Activated CD4-positive, CD25-positive, alpha-beta regulatory T cell treated with anti-CD3 and anti-CD28 coated beads, Interleukin-2, amount 50 U/mL, for 72 hours (primary cell): ENCODE measurements at places on chromosomes 6 and 20.

- no peak for DNase-seq
Observed at GRCh38 chr20:58981628-58982364, 740 bp downstream of the NELFCD start.

DNA sequence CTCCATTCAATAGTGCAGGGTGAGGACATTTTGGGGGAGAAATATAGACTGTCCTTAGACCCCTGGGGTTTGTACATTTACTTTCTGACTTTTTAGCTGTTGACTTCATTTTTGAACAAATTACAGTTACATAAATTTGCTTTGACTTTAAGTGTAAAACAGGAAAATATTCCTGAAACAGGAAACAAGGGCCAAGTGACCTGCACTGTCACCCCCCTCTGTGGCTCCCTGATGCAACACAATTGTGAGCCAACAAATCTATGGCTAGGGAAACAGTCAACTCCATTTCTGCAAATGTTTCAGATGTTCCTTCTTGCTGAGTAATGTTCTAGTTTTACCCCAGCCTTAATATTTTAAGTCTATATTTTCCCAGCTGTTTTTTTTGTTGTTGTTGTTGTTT lies 39.8 kb downstream of the HLA-A start:
- no peak for DNase-seq

DNA sequence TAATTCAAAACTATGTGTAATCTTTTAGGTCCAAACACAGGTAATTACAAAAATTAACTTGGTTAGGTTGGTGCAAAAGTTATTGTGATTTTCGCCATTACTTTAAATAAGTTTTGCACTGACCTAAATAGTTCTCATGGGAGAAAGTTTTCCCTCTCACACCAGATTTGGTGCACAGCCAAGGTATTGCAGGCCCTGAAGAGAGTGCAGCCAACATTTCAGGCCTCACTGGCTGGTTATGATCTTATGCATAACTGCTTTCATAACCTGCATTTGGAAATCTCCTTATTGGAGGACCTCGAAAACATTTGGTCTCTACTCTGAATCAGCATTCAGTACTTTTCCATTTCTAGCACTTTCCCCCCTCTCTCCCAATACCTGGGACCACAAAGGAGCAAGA lies 993.1 kb upstream of the MANEA start:
- no peak for DNase-seq

- no peak for DNase-seq
Observed at GRCh38 chr20:38061109-38061508, 27.6 kb downstream of the RPRD1B start.

DNA sequence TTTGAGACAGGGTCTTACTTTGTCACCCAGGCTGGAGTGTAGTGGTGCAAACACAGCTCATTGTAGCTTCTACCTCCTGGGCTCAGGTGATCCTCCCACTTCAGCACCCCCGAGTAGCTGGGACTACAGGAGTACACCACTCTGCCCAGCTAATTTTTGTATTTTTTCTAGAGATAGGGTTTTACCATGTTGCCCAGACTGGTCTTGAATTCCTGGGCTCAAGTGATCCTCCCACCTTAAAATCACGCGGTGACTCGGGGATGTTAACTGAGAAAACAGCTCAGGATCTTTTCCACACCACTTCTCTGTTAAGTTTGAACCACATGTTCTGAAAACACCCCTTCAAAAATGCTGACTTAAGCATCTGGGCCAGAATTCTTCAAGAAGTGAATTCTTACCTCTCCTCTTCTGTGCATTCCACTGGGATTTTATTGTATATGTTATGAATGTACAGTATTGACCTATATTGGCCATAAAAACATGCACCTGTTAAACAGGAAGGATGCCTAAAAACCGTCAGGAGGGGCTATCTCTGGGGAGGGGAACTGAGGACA lies 72.4 kb downstream of the SYTL3 start:
- no peak for DNase-seq

- no peak for DNase-seq
Observed at GRCh38 chr6:167832497-167833395, 6.0 kb downstream of the AFDN start.

DNA sequence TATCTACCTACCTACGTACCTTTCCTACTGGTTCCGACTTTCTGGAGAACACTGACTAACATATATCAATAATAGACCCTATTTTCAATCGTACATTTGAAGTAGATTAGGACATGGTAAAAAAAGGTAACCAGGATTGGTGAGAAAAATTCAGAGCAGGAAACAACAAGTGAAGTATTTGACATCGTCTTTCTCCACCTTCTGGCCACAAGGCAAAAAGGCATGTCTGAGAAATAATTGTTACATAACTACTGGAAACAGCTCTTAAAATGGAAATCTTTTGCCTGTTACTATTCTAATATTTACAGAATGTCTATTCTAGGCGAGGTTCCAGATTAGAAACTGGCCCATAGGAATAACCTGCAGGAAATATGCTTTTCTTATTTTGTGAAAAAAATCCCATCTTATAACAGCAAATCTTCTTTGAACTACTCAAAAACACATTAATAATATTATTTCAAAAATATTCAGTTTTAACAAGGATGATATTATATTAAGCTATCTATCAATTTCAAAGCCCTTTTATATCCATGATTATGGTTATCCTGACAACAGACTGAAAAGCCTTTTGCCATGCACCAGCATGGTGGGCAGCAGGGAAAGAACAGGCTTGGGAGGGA lies 80.8 kb downstream of the RCAN2 start:
- DNase-seq: no peak

DNA sequence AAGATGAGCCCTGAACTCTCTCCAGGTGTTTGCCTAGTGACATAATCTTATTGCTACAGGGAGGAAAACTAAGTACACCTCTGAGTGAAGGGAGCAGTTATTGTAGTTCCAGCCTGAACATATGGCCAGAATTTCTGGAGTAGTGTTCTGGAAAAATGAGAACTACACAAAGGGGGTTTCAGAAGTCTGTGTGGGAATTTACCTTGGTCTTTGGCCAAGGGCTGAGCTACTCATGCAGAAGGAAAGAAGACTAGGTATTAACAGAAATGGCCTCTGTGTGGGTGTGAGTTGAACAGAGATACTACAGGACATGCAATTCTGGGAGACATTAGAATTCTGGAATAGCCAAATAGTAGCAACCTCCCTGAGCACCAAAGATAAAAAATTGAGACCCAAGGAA lies 1009.7 kb upstream of the GJE1 start:
- no peak for DNase-seq

DNA sequence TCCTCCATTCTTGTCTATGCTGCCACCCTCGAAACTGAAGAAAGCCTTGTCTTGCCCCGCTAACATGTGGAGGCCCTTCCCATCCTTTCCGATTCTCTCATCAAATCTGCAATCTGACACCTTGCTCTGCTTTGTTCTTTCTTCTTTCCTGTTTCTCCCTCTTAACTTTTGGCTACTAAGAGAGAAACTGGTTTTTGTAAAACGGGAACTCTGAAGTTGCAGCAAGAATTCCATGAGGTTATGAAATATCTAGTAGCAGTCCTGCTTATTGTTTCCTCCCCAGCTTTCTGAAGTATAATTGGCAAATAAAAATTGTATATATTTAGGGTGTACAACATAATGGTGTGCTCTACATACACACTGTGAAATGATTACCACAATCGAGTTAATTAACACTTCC lies 80.2 kb downstream of the MAP7 start:
- DNase-seq: no peak

- DNase-seq: no peak
Observed at GRCh38 chr6:84424956-84425355, 197.5 kb upstream of the CEP162 start.

DNA sequence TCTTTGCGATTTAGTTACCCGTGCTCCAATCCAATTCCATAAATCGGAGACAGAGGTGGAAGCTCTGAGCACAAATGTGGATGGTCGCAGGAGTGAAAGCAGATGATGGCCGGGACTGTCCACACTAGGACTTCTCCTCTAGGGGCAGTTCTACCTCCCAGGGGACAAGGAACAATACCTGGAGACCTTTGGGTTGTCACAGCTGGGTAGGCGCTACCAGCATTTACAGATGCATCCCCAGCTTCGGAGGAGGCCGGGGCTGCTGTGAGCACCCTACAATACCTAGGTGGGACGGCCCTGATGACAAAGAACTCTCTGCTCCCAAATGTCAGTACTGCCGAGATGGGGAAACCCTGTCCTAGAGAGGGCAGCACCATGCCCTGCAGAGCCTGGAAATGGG lies 195.9 kb upstream of the CDH4 start:
- DNase-seq: no peak

GRCh38 chr20:23368316-23369071 lies 6.5 kb downstream of the GZF1 start:
- DNase-seq: no peak

DNA sequence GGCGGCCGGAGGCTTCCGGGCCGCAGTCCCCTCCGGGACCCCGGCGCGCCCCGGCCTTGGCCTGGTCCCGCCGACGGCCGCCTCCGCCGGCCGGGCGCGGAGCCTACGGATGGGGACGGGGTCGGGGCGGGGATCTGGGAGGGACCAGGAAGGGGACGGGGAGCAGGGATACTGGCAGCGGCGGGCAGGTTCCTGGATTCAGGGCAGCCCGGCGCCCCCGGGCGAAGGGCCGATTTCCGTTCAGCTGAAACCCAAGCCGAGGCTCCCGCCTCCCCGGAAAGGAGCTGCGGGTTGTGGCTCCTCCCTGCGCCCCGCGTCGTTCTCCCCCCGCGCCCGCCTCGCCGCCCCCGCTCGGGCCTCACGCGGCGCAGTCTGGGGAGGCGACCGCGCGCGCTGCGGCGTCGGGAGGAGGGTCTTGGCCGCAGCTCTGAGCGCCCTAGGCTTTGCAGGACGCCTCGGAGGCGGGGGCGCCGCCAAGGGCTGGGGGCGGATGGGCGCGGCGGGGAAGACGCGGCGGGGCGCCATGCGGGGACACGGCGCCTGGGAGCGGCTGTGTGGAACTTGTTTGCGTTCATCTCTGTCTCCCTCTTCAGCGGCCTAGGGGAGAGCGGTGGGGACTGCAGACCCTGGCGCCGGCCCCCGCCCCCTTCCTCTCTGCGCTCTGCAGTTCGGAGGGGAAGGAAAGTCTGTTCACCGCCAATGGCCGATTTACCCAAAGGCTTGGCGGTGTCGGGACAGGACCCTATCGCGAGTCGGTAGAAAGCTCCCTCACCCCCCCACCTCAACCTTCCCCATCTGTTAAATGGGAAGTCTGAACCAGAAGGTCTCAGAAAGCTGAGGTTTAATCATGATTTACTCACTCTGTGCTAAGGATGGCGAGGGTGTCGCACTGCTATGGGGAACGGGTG lies 22.7 kb upstream of the TMEM181 start:
- peak; percentile 42 for DNase-seq

DNA sequence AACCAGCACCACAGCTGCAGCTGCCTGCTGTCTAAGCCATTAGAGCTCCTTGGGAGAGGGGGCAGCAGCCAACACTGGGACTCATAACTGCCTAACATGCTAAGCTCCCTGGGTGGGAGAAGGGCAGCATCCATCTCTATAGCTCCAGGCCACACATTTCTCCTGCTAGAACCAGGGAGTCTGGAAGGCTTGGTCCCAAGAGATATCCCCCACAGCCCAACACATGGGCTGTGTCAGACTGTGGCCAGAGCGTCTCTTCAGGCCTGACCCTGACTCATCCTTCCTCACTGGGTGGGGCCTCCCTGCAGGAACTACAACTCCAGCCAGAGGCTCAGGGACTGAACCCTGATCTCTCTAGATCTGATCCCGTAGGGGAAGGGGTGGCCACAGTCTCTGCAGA lies 411.1 kb downstream of the HDGFL1 start:
- no peak for DNase-seq

DNA sequence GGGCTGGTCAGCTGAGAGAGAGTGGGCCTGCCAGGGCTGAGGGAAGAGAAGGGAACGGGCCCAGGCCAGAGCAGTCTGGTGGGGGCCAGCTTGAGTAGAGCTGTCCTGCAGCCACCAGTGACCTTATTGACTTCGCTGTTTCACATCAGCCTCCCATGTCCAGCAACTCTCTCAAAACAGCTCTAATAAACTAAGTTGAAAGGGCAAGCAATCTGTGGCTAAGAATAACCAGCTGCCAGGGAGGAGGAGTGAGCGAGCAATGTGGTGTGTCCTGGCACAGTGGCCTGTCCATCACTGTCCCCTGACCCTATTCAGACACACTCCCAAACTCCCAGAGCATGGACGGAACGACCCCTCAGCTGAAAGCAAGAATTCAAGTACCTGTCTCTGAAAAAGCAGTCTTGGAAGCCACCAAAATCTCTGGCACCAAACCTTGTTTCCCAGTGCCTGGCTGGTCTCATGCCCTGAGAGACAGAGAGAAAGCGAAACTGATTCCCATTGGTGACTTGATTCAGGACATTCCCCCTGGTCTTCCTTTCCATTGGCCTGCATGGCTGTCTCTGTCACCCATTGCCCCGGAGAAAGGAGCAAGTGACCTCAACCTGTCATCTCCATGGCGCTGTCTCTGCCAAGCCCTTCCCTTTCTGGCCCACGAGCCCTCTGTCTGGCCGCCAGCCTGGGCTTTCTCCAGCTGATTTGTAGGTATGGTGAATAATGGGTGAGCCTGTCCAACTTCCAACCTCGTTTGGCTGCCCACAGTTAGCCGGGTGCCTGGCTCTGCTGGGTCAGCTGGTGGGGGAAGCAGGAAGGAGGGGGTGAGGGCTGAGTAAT lies at the start of gene DDO:
TSS of gene DDO (minus strand) at position 490 of the 831 bp plus-strand sequence. CDS start 2,113 bp downstream, outside the sequence.
- no peak for DNase-seq

- DNase-seq: no peak
Observed at GRCh38 chr6:144286503-144287393, 1.6 kb downstream of the UTRN start.

DNA sequence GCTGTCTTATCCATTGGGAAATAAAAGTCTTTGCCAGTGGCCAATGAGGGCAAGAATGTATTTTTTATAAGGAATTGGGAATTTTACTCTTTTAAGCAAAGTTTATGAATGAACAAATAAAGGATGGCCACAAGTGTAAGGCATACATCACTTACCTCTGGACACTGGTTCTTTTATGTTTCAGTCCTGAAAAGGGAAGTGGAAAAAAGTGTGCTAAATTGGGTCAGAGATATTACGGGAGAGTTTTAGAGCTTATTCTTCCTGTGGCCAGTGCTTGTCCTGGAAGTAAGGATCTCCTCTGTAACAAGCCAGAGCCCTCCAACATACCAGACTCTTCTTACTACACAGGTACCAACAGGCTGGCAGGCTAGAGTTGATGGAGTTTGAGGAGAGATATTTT lies 22.5 kb upstream of the RIPK1 start:
- DNase-seq: no peak

GRCh38 chr20:7891705-7892104 lies 48.6 kb downstream of the HAO1 start:
- no peak for DNase-seq

DNA sequence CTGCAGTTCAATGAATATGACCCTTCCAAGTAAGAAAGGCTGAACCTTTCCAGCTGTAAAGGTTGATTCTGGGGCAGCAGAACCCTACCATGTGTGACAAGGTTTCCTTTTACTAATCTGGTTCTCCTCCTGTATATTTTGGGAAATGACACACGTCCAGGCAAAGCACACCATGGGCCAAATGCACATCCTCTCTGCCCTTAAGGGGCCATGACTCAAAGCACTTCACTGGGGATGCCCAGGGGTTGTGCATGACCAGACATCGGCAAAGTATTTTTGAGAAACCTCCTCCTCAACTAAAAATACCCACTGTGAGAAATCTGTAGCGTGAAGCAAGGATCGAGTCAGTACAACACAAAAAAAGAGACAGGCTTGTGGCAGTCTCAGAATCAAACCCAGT lies 174.7 kb downstream of the BACH2 start:
- no peak for DNase-seq

- DNase-seq: no peak
Observed at GRCh38 chr6:113481910-113482309, 375.2 kb upstream of the MARCKS start.
